Activated CD4-positive, alpha-beta memory T cell treated with anti-CD3 and anti-CD28 coated beads, Interleukin-2, amount 10 ng/mL, durations not matched to agents 7 days and 5 days (primary cell): ENCODE measurements at places on chromosomes 12 and 14. TPM values are rescaled to one million over a fixed set of nuclear protein-coding genes. Genes with fewer than 3 reads are reported as not detected.
A peak's percentile ranks its signal among the peaks of the same experiment; 100 is the strongest.

DNA sequence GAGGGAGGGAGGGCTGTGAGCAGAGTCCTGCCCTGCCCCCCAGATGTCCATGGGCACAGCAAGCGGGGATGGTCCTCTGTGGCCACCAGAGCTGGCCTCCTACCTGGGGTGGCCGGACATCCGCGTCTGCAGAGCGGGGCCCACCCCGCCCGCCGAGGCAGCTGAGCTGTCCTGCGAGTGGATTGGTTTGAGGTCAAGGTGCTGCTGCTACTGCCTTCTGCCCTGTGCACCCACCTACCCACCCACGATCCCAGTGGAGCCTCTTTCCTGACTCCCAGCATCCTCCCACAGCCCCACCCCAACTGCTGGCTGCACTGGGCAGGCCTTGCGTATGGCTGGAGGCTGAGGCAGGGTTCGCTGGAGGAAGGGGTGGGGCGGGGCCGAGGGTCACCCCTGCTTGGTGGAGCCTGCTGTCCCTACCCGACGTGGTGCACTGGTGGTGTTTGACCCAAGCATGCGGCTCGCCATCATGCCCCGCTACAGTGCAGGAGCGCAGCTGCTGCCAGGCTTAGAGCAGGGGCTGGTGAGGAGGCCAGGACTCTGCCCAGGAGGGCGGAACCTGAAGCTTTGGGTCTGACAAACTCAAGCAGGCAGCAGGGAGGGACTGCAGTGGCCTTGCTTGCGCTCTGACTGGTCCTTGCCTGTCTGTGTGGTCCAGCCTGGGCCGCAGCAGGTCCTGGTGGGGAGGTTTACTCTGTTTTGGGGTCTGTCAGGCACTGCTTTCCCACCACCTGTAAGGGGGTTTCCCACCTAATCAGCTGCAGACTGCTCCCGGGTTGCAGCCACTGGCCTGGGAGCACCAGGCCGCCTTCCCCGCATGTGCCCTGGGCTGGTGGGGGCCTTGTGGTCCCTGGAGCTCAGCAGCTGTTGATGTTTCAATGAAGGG lies 23.7 kb downstream of the CEP170B start:
- DNase-seq: no peak

DNA sequence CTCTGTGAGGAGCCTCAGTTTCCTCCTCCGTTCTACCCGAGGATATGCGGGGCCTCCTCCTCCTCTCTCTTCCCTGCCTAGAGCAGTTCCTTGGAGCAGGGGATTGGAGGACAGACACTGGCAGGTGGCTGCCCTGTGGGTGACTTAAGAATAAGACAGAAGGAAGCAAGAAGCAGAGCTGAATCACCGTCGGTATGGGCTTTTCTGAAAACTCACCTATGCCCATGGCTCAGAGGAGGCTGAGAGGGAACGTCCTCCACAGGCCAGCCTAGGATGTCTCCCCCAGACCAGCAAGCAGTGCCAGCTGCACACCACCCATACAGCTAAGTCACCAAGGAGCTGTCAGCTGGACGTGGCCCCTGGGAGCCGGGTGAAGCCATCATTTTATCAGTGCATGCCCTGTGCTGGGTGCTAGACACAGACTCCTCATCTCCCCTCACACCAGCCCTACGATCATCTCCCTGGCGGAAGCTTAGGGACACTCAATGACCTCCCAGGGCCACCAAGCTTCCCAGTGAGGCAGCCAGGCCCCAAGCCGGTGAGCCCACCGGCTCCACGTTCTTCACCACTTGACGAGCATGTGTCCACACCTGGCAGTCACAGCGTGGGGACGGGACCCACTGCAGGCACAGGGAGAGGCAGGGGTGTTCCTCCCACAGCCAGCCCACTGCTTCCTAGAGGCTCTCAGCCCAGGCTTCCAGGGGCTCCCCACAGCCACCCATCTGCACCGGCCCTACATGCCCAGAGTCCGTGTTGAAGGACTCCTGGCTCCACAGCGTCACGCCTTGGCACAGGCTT lies 21.4 kb downstream of the ITPK1 start:
- no peak for DNase-seq

DNA sequence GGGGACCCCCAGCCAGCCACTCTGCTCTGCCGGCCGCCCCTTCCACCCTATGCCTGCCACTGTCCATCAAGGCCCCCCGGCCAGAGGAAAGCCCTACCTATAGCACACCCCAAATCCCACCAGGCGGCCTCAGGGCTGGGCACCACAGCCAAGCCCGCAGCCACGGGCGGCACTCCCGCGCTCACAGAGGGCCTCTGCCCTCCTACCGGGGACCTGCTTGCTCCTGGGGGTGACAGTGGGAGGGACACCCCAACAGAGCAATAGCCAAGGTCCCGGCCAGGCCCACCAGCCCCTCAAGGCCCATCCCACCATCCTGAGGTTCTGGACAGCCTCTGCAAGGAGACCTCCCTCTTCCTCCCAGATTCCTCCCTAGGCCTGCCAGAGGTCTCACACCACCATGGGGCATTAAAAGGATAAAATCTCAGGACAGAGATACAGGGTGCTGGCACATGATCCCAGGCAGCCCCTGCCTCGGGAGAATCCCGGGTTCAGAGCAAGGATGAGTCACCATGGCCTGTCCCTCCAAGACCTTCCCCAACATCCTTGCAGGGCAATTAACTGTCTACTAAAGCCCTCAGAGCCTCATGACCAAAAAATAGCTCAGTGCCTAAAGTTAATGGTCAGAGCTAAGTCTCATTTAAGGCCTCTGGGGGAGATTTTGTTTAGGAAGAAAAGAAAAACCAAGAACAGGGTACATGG lies 17.1 kb downstream of the CCDC85C start:
- DNase-seq: no peak

GRCh38 chr12:118851891-118852290 lies 129.4 kb upstream of the SRRM4 start:
- no peak for DNase-seq

DNA sequence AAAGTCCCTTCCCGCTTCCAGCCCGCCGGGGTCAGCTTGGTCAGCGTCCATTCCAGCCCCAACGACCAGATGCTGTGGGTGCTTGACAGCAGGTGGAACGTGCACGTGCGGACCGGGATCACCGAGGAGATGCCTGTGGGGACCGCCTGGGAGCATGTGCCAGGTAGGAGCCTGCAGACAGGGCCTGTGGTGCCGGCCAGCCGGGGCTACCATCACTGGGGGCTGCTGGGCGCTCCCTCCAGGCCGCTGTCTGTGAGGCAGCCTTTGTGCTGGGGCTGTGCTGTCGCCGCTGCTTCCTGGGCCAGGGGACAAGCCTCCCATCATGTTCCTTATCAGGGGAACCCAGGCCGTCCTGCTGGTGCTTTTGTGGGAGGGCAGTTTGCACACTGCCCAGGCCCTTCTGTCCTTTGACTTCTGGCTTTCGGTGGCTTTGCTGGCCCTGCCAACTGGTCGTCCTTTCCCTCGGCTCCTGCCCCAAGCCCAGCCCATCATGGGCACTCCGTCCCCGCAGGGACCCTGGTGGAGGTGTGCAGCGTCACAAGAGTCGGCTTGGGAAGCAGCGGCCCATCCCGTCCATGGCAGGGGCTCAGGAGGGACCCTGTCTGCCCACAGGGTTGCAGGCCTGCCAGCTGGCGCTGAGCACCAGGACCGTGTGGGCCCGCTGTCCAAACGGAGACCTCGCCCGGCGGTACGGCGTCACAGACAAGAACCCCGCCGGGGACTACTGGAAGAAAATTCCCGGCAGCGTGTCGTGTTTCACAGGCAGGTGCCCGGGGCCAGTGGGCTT lies 12.4 kb downstream of the ANKRD9 start:
- DNase-seq: no peak

GRCh38 chr12:75890141-75890540 lies 141.4 kb downstream of the PHLDA1 start:
- DNase-seq: no peak

- no peak for DNase-seq
Observed at GRCh38 chr12:20140751-20141150, 227.6 kb upstream of the PDE3A start.

DNA sequence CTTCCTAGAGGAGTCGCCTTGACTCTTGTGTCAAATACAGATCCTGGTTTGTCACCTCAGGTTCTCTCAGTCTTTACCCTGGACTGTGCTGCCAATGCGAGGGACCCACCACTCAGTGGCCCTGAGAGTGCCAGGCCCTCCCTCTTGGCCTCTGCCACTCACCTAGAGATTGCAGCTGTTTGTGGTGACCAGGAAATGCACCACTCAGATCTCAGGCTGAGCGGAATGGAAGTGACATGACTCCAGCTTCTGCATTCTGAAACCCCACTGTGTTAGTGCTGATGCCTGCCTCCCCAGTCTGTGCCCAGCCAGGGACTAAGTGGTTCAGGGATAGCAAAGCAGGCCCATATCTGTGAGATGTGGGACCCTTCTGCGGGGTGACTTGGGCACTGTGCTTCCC lies 27.8 kb upstream of the NEDD1 start:
- DNase-seq: no peak

DNA sequence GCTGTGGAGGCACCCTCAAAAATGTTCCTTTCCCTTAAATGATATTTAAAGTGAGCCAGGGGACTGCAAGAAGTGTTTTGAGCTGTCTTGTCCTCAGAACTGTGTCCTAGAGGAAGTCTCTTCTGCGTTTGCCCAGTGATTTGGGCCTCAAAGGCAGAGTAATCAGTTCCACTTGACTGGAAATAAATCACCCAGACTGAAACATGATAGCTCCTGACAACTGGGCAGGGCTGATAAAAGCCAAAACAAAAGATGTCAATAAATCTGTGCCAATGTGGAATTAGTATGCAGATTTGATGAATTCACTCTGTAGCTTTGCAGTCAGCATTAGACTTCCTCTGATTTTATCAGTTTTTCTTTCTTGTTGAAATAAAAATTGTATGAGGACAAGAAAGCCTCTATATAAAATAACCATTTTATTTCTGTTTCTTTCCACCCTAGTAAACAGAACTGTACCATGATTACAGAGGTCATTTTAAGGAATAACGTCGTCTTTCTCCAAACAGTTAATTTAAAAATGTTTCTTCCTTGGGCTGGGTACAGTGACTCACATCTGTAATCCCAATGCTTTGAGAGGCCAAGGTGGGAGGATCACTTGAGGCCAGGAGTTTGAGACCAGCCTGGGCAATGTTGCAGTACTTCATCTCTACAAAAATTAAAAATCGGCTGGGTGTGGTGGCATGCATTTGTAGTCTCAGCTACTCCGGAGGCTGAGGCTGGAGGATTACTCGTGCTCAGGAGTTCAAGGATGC lies 180.8 kb downstream of the ERC1 start:
- DNase-seq: no peak

- DNase-seq: peak; percentile 48
Observed at GRCh38 chr14:100554082-100554677, 33.0 kb downstream of the BEGAIN start.

- no peak for DNase-seq
Observed at GRCh38 chr14:64758691-64759554, 54.7 kb downstream of the PLEKHG3 start.

TSPAN11 gene
- total RNA-seq: not detected

KLHDC1 gene
- 2.4 TPM for total RNA-seq

VRTN gene
- not detected for total RNA-seq

AQP2 gene
- total RNA-seq: not detected

ZNF891 gene
- total RNA-seq: 1.6 TPM

KLRC4 gene
- not detected for total RNA-seq

ANO2 gene
- total RNA-seq: not detected

JPH4 gene
- total RNA-seq: not detected

TMCC3 gene
- 1.0 TPM for total RNA-seq

SLC10A1 gene
- total RNA-seq: not detected
